ENCODE measurements at places on chromosomes 2 and 18.
A peak's percentile ranks its signal among the peaks of the same experiment; 100 is the strongest.

GRCh38 chr2:6952101-6952500 lies 34.9 kb downstream of the RNF144A start:
- DNase-seq, result no peak

DNA sequence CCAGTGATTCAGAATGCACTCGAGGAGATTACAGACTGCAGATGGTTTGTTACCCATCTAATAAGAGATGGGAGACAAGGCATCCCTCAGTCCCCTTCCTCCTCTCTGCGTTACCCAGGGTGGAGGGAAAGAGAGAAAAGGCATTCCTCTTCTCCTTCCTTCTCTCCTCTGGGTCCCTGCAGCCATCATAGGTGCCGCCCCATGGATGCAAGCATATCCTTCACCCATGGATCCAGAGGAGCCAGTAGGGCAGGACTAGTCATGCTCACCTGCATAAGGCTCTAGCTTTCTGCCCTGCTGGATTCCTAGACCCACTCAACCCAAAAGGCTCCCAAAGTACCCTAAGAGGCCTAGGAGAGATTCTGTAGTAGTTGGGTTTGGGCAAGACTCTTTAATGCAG lies 20.4 kb downstream of the CMPK2 start:
- peak; percentile 49 for DNase-seq

GRCh38 chr2:230794497-230794896 lies 70.2 kb upstream of the ITM2C start:
- DNase-seq, result peak; percentile 74

GRCh38 chr2:15835991-15836688 lies 104.2 kb upstream of the MYCN start:
- no peak for DNase-seq

- peak; percentile 88 for DNase-seq
Observed at GRCh38 chr2:219352448-219353023, 20.0 kb upstream of the RESP18 start.

GRCh38 chr2:628651-629050 lies 48.6 kb downstream of the TMEM18 start:
- DNase-seq, result no peak

DNA sequence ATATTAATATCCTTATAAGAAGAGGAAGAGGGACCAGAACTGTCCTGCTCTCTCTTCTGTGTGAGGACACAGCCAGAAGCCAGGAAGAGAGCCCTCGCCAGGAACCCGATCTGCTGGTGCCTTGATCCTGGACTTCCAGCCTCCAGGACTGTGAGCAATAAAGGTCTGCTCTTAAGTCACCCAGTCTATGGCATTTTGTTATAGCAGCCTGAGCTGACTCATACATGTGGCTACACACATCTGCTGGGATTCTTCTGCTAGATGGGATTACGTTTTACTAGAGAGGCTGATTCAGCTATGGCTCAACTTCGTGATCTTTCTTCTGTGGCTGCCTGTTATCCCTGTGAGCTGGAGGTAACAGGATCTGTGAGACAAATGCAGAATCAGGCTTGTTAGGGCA lies 29.6 kb downstream of the ARL4C start:
- DNase-seq, result peak; percentile 35

- no peak for DNase-seq
Observed at GRCh38 chr2:30664761-30665358, 142.4 kb downstream of the CAPN13 start.

- DNase-seq, result no peak
Observed at GRCh38 chr2:150853263-150853662, 365.8 kb upstream of the RND3 start.

- no peak for DNase-seq
Observed at GRCh38 chr2:24121469-24121868, 1.7 kb downstream of the PFN4 start.

- no peak for DNase-seq
Observed at GRCh38 chr2:75233965-75234364, 34.6 kb upstream of the TACR1 start.

- DNase-seq, result no peak
Observed at GRCh38 chr2:161998857-161999256, 75.2 kb downstream of the DPP4 start.

DNA sequence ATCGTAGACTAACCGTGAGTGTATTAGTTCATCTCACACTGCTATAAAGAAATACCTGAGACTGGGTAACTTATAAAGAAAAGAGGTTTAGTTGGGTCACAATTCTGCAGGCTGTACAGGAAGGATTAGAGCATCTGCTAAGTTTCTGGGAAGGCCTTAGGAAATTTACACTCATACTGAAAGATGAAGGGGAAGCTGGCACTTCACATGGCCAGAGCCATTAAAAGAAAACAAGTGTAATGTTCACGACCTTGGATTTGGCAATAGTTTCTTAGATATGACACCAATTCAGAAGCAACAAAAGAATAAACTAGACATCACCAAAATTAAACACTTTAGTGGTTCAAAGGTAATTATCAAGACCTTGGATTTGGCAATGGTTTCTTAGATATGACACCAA lies 23.8 kb downstream of the ABCB11 start:
- no peak for DNase-seq

- DNase-seq, result no peak
Observed at GRCh38 chr18:50628533-50628905, 68.6 kb downstream of the MAPK4 start.

DNA sequence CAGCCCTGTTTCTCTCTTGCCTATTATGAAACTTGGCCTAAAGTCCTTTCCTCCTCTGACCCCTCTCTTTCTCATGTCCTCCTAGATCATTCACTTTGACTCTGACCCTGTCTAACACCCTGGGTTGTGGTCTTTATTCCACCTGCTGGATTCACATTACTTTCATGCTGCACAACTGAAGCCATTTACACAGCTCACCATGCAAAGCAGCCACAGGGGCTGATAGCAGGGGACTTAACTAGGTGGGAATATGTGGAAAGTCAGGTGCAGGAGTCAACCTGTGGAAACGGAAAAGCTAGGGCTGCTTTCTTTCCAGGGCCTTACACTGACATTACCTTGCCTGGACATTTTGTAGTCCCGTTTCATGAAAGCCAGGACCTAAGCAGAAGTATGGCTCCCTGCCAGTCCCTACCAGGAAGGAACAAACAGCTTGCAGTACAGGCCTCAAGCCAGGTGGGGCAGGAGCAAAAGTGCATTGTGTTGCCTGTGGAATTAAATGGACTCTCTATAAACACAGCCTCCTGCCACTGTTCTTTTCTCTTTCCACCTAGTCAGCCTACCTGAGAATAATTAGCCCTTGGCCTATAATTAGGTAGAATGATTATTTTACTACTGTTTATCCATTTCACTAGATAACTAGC lies 11.8 kb downstream of the MAPRE3 start:
- DNase-seq, result peak; percentile 37

- peak; percentile 87 for DNase-seq
Observed at GRCh38 chr18:23573626-23574431, 12.5 kb downstream of the NPC1 start.

DNA sequence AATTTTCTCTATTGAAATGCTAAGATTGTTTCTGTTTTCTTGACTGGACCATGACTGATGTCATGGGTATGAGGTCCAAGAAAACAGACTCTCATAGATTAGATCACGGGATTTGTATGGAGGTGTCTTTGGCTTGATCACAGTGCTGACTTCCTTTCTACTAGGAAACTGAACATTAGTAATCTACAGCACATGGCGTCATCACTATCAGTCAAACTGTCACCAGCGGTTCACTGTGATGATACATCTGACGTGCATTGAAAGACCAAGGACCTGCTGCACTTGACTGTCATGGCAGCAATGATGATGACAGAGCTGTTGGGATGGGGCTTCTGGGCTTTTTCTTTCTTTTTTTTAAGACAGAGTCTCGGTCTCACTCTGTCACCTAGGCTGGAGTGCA lies 28.2 kb upstream of the IMPA2 start:
- DNase-seq, result peak; percentile 20

- no peak for DNase-seq
Observed at GRCh38 chr2:219723311-219723710, 95.9 kb downstream of the SLC4A3 start.

- no peak for DNase-seq
Observed at GRCh38 chr2:43265421-43265820, 39.0 kb upstream of the ZFP36L2 start.

- no peak for DNase-seq
Observed at GRCh38 chr18:23712445-23712844, 23.2 kb downstream of the LAMA3 start.

- DNase-seq, result peak; percentile 62
Observed at GRCh38 chr2:70523996-70524965, 29.3 kb downstream of the TGFA start.

DNA sequence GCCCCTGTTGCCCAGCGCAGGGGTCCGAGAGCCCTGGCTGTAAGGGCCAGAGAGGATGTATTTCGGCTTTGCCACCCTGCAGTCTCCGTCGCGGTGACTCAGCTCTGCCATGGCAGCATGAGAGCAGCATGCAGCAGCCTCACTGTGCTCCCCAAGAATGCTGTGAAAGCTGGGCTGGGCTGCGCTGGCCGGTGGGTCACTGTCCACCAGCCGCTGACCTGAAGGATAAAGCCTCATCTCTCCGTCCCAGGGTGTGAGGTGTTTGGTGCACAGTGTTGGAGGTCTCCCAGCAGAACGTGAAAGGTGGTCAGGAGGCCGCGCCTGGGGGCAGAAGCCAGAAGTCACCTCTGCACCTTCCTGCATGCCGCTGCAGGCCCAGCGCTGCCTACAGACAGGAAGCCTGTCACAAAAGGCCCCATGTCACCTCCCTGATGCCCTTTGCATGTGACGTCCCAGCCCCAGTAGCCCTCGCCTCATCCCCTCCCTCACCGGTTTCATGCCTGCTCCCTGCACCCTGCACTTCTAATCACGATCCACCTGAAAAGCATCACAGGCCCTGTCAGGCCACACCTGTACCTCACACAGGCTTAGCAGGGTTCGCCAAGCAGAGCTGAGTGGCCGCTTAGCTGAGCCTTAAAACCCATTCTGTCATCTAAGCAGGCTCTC lies 342.1 kb downstream of the EIPR1 start:
- DNase-seq, result no peak

GRCh38 chr18:29459972-29460371 lies 1283.0 kb upstream of the CDH2 start:
- no peak for DNase-seq

GRCh38 chr2:2650608-2651375 lies 319.7 kb upstream of the MYT1L start:
- DNase-seq, result no peak

DNA sequence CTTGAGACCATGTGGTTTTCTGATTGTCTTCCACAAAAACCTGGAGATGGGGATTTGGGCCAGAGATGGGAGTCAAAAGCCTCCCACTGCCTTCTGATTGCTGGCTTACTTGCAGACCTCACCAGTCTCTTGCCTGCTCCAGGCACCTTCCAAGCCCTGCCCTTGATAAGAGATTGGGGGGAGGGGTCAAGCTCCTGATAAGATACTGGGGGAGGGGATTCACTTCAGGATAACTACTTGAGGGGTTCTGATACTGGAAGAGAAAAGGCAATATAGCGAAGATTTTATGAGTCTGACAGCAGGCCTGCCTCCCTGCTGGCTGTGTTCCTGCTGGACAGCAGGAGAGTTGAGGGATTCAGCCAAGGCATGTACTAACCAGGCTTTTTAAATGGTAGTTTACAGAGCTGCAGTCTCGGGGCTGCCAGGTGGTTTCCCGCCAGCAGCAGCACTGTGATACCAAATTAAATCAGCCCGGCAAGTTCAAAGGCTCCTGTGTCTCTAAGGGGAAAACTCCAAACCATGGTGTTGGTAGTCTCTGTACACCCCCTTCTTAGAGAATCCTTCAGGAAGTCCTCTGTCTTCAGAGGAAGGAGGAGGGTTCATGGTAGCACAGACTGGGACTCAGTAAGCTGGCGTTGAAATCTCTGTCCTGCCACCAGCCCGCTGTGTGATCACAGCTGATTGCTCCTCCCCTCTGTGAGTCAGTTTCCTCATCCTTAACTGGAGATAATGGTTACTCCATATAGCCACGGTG lies 58.3 kb downstream of the FBXO36 start:
- peak; percentile 30 for DNase-seq

GRCh38 chr2:42764096-42764495 lies at the start of gene OXER1:
OXER1 (minus strand) TSS chr2:42764135; CDS start chr2:42764062, 73 bp downstream.
- peak; percentile 80 for DNase-seq

DNA sequence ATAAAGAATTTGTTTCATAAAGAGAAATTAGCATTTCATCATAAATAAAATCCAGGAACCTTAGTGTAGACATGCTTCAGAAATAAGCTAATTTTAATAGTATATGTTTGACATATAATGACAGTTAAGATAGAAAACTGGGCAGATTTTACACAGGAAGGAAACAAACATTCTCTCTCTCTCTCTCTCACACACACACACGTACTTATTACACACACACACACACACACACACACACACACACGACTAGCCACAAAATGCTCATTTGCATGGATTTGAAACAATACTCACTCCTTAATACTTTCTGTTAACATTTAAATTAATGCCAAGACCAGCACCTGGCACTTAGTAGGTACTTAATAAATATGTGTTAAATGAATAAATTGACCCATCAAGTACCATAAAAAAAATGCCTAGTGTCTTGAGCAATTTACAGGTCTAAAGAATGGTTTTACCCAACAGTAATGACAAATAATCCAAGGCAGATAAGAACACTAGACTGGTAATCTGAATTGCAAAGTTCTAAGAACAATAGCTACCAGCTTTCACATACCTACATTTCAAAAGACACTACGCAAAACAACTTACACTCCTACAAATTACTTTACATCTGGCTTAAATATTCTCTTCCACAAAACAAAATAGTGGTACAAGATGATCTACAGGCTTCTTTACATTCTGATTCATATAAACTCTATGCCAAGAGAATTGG lies 2.9 kb upstream of the GALNT3 start:
- no peak for DNase-seq

- peak; percentile 9 for DNase-seq
Observed at GRCh38 chr2:26847655-26848335, at the start of gene DPYSL5. DPYSL5 (plus strand) TSS chr2:26848132; CDS start chr2:26898500, 50,368 bp downstream.

GRCh38 chr2:101500180-101500579 lies 25.3 kb upstream of the RFX8 start:
- no peak for DNase-seq

- DNase-seq, result no peak
Observed at GRCh38 chr2:175621821-175622220, 380.2 kb downstream of the LNPK start.

GRCh38 chr2:236843161-236843968 lies 242.3 kb upstream of the COPS8 start:
- no peak for DNase-seq

GRCh38 chr2:16290311-16291020 lies 350.1 kb downstream of the MYCN start:
- DNase-seq, result no peak

DNA sequence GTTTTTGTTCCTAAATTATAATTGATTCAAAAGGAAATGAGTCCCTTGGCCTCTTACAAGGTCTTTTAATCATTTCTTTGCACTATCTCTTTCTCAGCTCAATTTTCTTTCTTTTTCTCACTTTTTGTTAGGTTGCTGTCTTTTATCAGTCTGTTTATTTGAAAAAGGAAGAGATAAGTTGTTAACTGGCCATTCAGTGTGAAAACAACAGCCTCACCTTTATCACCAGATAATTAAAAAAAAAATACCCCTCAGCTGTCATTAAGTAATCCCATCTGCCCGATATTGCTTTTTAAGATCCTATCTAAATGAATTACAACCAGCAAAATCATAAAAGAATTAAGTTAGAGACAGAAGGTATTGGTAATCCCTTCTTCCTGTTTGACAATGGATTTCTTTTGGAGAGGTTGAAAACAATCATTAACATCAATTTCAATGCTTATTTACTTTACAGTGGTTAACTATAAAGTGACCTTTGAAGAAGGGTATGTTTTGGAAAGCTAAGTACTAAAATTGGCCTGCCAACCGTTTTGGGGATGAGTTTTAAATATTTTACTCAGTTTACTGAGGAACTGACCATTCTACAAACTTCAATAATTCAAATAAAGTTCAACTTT lies 104.9 kb downstream of the TGIF1 start:
- no peak for DNase-seq

Measured in suppressor macrophage treated with lipopolysaccharide for 1 hour (primary cell).